Gastrocnemius medialis (tissue), 4 donors: ENCODE measurements at places on chromosomes 7 and 10. TPM values are rescaled to one million over a fixed set of nuclear protein-coding genes. Genes with fewer than 3 reads are reported as not detected.

The HOXA3 gene
- 3.7 TPM for total RNA-seq

The NKX2-3 gene
- not detected for total RNA-seq

The STEAP1 gene
- total RNA-seq: 1.1 TPM

The ARL3 gene
- 1.4 TPM for total RNA-seq

The CNTNAP2 gene
- not detected for total RNA-seq

The CYP2C8 gene
- not detected for total RNA-seq

The ZNF365 gene
- total RNA-seq: not detected

The SNX10 gene
- total RNA-seq: 1.9 TPM

The PNLIPRP1 gene
- not detected for total RNA-seq

The LIPJ gene
- total RNA-seq: 0.15 TPM

The FZD8 gene
- 4.3 TPM for total RNA-seq

The IFIT1B gene
- not detected for total RNA-seq

The BLVRA gene
- total RNA-seq: 28.3 TPM

The ANXA8L1 gene
- total RNA-seq: not detected

The FFAR4 gene
- total RNA-seq: not detected

The AGK gene
- 6.5 TPM for total RNA-seq

The SPDYE8 gene
- total RNA-seq: not detected

The USP54 gene
- total RNA-seq: 276 TPM

The RBM48 gene
- 11.2 TPM for total RNA-seq

The AGR3 gene
- not detected for total RNA-seq

The SH3PXD2A gene
- 6.2 TPM for total RNA-seq

The CUEDC2 gene
- 83.1 TPM for total RNA-seq

The VIM gene
- 355 TPM for total RNA-seq

The PPRC1 gene
- total RNA-seq: 26.5 TPM

The TAS2R4 gene
- total RNA-seq: 1.4 TPM

The ADRA2A gene
- total RNA-seq: 0.42 TPM

The RNF32 gene
- not detected for total RNA-seq

The GRID2IP gene
- not detected for total RNA-seq

The CCSER2 gene
- total RNA-seq: 48.4 TPM

The OR13A1 gene
- total RNA-seq: not detected

The SGMS1 gene
- total RNA-seq: 24.9 TPM

The NOS3 gene
- total RNA-seq: 3.5 TPM

The TBL2 gene
- total RNA-seq: 26.0 TPM

The THSD7A gene
- 0.58 TPM for total RNA-seq

The PLCE1 gene
- total RNA-seq: 2.7 TPM

The VTI1A gene
- 32.8 TPM for total RNA-seq

The ADCYAP1R1 gene
- total RNA-seq: 0.33 TPM

The KLF14 gene
- total RNA-seq: 0.78 TPM

The MEIG1 gene
- total RNA-seq: not detected

The PHYHIPL gene
- not detected for total RNA-seq

The NEBL gene
- total RNA-seq: 2.5 TPM

The IL15RA gene
- 15.3 TPM for total RNA-seq

The CALML3 gene
- total RNA-seq: not detected
